Neural crest cell (in vitro differentiated cells): ENCODE measurements at places on chromosomes 5 and 9.

DNA sequence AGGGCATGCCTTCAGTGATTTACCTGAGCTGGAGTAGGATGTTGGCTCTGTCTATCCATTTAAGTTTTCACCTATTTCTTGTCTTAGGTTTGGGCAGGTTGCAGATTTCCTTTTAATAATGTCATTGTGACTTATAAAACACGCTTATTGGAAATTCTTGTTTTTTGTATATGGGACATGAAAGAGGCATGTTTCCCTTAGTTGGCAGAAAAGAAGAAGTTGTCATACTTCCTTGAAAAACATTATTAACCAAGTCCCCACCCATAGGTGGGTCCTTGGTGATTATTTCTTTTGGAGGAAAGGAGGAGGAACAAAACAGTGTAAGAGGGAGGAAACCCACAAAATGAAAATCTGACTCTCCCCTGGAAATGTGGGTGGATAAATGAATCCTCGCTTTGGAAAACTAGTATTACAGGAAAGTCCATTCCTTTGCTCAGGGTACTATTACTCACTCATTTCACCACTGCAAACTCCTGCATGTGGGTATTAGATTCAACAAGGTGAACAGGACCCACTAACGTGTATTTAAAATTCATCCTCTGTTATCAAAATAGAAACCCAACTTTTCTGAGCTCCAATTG, 9.3 kb downstream of the CER1 start:
- no peak for DNase-seq

- DNase-seq = no peak
These were observed 22.1 kb upstream of the ROR2 start for GRCh38 chr9:91972076-91972626.

DNA sequence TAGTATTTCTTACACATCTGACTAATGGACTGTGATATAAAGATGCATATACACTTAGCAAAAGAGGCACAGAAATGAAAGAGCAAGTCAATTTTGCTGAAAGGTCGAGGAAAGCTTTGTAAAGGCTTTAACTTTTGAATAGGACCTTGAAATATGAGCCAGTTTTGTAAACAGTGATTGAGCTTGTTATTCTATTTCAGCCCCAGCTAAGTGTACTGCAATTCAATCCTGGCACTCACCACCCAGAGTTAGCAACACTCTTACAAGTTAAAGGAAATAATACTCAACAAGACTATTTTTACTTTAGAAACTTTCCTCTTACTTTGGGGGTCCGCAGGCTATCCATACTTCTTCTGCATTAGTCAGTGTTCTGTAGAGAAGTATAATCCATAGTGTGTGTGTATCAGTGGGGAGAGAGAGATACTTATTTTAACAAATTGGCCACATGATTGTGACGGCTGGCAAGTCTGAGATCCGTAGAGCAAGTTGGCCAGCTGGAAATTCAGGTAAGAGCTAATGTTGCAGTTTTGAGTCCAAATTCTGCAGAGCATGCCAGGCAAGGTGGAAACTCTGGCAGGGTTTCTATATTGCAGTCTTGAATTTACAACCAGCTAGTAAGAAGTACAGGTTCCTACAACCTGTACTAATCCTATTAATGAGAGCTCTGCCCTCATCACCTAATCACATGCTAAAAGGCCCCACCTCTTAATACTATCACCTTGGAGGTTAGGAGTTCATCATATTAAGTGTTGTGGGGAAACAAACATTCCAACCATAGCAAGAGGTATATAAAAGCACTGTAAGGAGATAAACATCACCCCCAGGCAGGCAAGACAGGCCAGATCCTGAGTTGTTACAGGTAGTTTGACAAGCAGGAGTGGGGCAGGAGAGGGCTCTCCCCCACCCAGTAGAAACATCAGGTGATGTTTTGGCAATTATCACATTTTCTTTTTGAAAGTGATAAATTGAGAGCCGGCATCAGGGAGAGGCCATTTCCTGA, 33.6 kb downstream of the IL7R start:
- DNase-seq = no peak

GRCh38 chr9:110767559-110768063, 99.0 kb downstream of the MUSK start:
- DNase-seq = no peak

GRCh38 chr5:103041071-103041676, 78.8 kb downstream of the GIN1 start:
- no peak for DNase-seq

- DNase-seq = no peak
These were observed 725.3 kb upstream of the PTPRD start for GRCh38 chr9:11338130-11338529.

- DNase-seq = peak; percentile 47
These were observed 160.1 kb downstream of the GHR start for GRCh38 chr5:42583322-42583721.

- DNase-seq = no peak
These were observed 5.1 kb downstream of the TXN start for GRCh38 chr9:110251212-110251611.

DNA sequence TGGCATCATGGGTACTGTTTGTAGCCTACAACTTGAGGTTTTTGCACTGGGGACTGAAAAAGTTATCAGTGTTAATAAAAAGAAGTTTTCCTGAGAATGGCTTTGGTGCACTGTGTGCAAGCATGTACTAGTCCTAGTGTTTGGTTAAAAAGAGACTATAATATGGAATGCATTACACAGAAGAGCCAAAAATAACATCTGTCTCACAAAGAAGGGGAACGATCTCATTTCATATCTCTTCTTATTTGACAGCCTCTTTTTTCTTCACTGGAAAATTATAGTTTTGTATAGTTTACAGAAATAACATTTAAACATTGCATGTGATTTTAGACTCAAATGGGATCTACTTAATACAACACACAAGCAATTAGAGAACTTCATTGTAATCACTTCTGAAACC, 127.0 kb upstream of the GDNF start:
- no peak for DNase-seq

GRCh38 chr9:81989700-81990099, 1.1 kb downstream of the SPATA31D1 start:
- DNase-seq = no peak

DNA sequence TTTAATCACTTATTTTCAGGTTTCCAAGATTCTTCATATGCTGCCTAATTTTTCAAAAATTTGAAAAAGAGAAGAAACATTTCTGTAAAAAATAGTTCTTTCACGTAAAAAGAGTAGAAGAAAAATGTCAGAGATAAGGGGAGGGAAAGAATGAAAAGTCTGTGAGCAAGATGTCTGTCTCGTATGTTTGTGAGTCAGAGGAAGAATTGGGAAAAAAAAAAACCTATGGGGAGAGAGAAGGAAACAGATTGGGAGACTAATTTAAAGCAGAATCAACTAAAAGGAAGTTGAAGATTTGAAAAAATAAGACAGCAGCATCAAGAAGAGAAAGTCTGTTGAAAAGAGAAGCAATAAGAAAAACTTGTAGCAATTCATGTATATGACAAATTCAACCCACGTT, 456.3 kb downstream of the HINT1 start:
- no peak for DNase-seq

DNA sequence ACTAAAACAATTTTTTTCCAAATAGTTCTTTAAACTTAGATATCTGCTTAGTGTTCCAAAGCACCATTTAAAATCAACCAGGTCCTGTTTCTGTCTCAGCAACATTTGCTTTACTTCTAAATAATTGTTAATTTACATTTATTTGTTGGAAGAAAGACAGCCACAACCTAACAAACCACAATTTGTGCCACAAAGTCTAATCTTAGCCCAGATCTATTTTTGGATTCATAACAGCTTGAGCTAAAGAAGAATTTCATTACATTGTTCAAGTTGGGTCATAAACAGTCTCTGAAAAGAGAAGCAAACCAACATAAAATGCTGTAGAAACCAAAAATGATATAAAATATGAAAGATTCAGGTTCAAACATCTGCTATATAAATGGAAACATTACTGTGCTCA, 24.4 kb downstream of the MLLT3 start:
- DNase-seq = no peak

GRCh38 chr9:86721843-86722705, 225.2 kb downstream of the GAS1 start:
- DNase-seq = no peak

GRCh38 chr9:71602652-71603051, 165.7 kb downstream of the CEMIP2 start:
- DNase-seq = no peak

- no peak for DNase-seq
These were observed 4.1 kb upstream of the UBAC1 start for GRCh38 chr9:135965124-135965756.

- no peak for DNase-seq
These were observed 76.5 kb downstream of the KCTD16 start for GRCh38 chr5:144247131-144247530.

GRCh38 chr9:92455217-92455616, 27.1 kb downstream of the ASPN start:
- no peak for DNase-seq

DNA sequence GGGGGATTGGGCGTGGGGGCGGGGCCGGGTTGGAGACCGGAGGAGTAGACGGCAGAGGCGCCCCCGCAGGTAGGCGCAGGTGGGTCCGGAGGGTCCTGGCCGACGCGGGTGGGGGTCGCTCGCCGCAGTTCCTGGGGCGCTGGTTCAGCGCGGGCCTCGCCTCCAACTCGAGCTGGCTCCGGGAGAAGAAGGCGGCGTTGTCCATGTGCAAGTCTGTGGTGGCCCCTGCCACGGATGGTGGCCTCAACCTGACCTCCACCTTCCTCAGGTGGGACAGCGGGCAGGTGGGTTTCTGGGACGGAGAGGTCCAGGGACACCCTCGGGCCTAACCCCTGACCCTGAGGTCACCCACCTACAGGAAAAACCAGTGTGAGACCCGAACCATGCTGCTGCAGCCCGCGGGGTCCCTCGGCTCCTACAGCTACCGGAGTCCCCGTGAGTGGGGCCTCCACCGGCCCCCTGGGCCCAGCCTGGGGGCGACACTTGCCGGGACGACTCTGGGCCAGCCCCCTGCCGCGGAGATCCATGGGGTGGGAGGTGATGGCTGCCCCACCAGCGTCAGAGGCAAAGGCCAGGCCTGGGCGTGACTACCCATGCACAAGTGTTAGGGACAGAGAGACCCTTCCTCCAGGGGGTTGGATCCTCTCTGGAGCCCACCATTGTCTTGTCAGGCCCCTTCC, 1.7 kb downstream of the PTGDS start:
- DNase-seq = no peak

- no peak for DNase-seq
These were observed 9.9 kb upstream of the PCDHB2 start for GRCh38 chr5:141084487-141084989.

DNA sequence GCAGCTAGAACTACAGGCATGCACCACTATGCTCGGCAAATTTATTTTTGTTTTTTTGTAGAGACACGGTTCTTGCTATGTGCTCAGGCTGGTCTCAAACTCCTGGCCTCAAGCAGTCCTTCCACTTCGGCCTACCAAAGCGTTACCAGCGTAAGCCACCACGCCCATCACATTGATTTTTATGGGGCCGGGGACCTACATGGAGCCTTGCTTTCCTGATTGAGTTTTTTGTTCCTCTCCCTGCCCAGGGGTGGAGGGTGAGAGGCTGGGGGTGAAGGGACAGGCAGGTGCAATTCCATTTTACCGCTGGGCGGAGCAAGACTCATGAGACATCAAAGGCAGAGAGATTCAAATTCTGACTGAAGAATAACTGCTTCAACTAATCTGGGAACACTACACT, 1.9 kb downstream of the ALDH1B1 start:
- DNase-seq = no peak

GRCh38 chr5:92147798-92148197, 764.7 kb upstream of the ARRDC3 start:
- no peak for DNase-seq

DNA sequence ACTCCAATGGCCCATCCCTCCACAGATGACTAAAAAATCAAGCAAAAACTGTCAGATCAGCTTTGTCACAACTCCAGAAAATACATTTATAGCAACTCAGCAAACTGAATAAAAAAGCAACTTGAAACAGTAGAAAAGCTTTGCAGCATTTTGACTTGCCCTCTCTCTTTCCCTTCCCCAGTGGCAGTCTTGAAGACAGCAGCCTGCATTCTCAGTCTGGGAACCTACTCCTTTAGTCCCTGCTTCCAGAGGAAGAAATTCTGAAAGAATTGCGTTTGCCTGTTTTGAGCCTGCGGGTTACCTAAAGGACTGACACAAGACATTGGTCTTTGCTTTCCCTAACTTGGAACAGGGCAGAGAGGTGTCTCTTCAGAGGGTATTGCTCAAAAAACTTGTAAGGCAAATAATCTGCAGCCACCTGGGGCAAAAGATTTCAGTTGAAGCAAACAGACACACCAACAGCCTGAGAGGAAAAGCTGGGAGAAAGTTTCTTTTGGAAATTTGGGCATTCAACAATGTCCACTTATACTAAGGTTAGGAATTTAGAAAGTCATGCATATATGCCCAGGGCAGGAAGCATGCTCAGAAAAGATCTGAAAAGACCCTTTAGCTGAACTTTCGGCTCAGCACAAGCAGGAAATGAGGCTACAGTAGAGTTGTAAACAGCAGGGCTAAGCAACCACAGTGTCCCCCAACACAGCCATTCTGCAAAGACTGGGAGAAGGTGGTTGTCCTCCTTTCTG, 15.2 kb upstream of the SLC35D2 start:
- DNase-seq = no peak

GRCh38 chr9:38018958-38019602, 49.9 kb downstream of the SHB start:
- no peak for DNase-seq

DNA sequence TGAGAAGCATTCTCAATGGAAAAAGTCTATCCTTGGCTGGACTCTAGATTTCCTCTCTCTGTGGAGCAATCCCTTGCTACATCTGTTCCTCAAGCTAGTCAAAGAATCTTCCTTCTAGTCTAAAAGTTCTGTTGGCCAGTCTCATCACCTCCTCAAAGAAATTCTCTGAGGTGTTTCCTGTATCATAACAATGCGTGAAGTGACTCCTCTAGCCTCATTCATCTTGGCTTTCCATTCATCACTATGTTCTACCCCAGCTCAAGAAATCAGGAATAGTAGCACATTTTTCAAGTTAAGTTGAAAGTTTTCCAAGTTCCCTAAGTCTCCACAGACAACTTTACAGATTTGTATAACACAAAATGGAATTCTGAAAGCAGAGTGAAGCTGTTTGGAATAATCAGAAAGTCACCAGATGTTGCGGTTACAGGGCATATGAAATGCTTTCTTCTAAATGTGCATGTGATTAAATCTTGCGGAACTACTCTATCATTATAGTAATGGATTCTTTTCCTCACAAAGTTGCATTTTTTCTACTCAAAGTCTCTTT, 176.6 kb upstream of the FREM1 start:
- no peak for DNase-seq

DNA sequence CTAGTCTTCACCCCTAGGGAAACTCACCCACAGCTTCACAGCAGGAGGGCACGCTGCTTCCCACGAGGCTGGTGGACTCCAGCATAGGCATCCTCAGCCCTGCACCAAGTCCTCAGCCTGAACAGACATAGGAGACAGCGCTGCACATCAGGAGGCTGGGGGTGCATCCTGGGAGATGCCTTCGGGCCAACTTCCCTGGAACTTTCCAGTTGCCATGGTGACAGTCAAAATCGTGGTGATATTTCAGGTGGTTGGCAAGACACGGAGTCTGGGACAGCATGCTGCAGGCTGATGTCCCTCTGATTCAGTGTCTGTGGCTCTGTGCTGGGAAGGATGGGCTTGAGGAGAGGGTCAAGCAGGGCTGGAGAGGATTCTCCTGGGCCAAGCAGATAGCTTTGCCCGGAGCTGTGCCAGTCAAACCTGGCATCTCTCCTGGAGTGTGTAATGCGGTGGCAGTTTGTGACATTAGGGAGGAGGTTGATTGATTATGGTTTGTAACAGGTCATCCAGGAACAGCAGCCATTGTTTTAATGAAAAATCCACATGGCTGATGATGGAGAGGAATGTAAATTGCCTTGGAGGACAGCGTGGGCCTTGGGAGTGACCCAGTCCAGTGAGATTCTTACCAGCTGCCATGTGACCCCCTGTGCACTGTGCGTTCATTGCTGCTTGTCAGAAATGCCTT, 35.6 kb upstream of the SEMA4D start:
- no peak for DNase-seq
